ENCODE measurements at places on chromosomes 1 and 21.

- DNase-seq = no peak
Observed at GRCh38 chr21:45356653-45357435, 48.1 kb upstream of the COL18A1 start.

- DNase-seq = no peak
Observed at GRCh38 chr1:237578540-237578939, 312.2 kb downstream of the ZP4 start.

GRCh38 chr1:186782791-186783190, 46.0 kb upstream of the PLA2G4A start:
- no peak for DNase-seq

GRCh38 chr1:19559641-19560040, 74.3 kb upstream of the CAPZB start:
- no peak for DNase-seq

- no peak for DNase-seq
Observed at GRCh38 chr1:222182641-222183040, 365.3 kb downstream of the HHIPL2 start.

Measured in tibial artery (tissue), 4 donors.